Esophagus muscularis mucosa (tissue), 4 donors: ENCODE measurements at places on chromosomes 7 and 10. TPM values are rescaled to one million over a fixed set of nuclear protein-coding genes. Genes with fewer than 3 reads are reported as not detected.

GBX1 gene
- total RNA-seq = not detected

OR2A42 gene
- 0.11 TPM for total RNA-seq

FGL2 gene
- 349 TPM for total RNA-seq

ARPC1B gene
- total RNA-seq = 101 TPM

ADARB2 gene
- total RNA-seq = 3.7 TPM

BRAT1 gene
- total RNA-seq = 27.7 TPM

- DNase-seq = no peak
These were observed 341.8 kb upstream of the SEMA3A start for GRCh38 chr7:84536271-84536870.

- no peak for DNase-seq
These were observed 192.7 kb upstream of the SVIL start for GRCh38 chr10:29827512-29827911.

GRCh38 chr10:121702351-121703320 is 104.4 kb upstream of the FGFR2 start:
- DNase-seq = no peak

GRCh38 chr7:132422502-132423111 is 153.7 kb downstream of the PLXNA4 start:
- no peak for DNase-seq

DNA sequence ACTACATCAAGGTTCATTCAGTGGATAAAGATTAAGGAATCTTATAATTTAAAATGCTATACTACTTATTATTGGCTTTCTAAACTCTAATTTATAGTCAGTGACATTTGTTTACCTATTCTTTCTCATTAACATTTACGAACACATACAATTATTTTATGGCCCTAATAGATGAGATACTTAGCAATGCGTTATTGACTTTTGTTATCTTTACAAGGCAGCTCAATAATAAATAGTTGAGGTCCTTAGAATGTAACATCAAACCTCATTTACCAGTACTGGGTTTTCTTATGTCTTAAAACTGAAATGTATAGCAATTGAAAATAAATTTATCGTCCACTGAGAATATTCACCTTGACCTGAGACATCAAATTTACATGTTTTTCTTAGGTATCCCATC is 89.0 kb downstream of the THSD7A start:
- DNase-seq = no peak
